ENCODE measurements at places on chromosomes 12 and 14.

DNA sequence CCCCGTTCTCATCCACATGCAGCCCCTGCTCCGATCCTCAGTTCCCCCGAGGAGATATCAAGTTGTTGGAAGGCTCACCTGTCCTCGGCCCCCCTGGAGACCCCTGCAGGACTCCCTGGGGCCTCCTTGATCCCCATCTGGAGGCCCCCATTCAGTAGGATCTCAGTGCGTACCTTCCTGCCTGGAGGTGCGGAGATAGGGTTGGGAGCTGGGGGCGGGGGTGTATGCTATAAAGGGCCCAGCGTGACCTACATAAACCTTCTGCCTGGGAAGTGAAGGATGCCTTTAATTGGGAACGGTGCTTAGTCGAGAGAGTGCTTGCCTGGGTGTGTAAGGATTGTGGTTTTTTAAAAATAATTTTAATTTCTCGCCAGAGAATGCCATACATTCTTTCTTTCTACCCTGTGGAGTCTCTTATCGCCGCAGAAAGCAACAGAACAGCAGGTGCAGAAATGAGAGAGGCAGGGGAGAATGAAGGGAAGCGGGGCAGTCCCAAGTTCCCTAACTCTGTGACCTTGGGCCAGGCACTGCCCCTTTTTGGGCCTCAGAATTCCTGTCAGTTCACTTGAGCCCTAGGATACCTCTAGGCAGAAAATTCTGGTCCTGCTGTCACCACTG is 153.7 kb downstream of the TSPAN9 start:
- DNase-seq = no peak

- no peak for DNase-seq
Observed at GRCh38 chr14:103361867-103362266, 23.3 kb upstream of the MARK3 start.

- DNase-seq = no peak
Observed at GRCh38 chr14:34179727-34180126, 228.9 kb upstream of the EGLN3 start.

GRCh38 chr12:2629051-2629450 is 165.7 kb upstream of the FKBP4 start:
- no peak for DNase-seq

DNA sequence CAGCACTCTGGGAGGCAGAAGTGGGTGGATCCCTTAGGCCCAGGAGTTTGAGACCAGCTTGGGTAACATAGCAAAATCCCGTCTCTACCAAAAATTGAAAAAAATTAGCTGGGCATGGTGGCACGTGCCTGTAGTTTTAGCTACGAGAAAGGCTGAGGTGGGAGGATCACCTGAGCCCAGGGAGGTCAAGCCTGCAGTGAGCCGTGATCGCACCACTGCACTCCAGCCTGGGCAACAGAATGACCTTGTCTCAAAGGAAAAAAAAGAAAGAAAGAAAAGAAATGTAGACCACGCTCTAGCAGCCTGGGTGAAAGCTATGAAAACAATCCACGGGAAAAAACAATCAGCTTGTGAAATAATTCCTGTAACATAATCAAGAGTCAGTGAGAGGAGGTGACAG is 29.0 kb downstream of the SARNP start:
- DNase-seq = no peak

DNA sequence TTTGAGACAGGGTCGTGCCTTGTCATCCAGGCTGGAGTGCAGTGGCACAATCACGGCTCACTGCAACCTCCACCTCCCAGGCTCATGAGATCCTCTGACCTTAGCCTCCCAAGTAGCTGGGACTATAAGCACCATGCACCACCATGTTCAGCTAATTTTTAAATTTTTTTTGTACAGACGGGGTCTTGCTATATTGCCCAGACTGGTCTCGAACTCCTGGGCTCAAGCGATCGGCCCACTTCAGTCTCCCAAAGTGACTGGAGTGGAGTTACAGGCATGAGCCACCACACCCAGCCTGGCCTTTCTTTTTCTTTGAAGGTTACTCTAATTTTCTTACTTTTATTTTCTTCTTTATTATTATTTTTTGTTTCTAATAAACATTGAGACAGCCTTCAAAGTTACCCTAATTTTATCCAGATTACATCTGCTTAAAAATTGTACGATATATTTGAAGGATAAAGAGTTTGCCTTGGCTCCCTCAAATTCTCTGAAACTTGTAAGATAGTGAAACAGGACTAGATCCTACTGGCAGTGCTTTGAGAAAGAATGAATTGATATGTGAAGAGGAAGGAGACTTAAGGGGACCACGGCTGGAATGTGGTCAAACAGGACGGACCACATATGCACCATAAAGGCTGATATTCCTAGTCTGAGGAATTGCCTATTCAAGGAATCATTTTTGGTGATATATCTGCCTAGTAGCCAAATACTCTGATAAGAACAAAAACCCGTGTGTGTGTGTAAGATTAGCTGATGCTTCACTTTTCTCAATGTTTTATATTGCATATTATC is 14.1 kb upstream of the SINHCAF start:
- no peak for DNase-seq

- DNase-seq = no peak
Observed at GRCh38 chr12:15183821-15184220, 37.4 kb downstream of the RERG start.

DNA sequence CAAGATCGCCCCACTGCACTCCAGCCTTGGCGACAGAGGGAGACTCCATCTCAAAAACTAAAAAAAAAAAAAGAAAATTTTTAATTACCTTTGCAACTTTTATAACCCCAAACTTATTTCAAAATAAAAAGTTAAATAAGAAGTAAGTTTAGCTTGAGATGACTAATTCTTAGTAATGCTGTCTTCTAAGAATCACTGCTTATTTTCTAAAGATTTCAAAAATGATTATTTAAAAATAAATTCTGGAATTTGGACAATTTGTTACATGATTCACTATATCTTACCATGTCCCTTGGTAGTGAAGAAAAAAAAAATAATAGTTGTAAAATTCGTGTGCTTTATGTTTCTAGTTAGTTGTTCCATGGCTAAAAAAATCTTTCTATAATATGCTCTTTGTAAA is 11.6 kb upstream of the HECTD1 start:
- no peak for DNase-seq

GRCh38 chr14:52873694-52874093 is 77.2 kb downstream of the FERMT2 start:
- DNase-seq = no peak
